Right cardiac atrium (tissue), 5 donors: ENCODE measurements at places on chromosomes 6 and 20. TPM values are rescaled to one million over a fixed set of nuclear protein-coding genes. Genes with fewer than 3 reads are reported as not detected.

Gene ULBP2
- total RNA-seq, result 1.1 TPM

Gene FHL5
- 0.45 TPM for total RNA-seq

DNA sequence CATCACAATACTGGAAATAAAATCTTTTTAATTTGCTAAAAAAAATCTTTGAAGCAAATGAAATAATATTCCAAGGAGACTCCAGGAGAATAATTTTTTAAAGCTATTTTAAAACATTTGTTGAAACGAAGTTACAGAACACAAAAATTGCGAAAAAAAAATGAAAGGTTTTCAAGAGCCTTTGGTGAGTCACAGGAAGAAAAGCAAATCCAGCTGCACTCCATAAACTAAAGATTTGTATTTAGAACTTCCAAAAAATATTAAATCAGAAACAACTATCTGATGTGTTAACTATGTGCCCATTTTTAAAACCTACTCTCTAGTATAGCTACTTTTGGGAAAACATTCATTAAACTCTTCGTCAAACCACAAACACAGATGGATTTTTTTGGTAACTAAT, 23.6 kb downstream of the PDSS2 start:
- no peak for DNase-seq

DNA sequence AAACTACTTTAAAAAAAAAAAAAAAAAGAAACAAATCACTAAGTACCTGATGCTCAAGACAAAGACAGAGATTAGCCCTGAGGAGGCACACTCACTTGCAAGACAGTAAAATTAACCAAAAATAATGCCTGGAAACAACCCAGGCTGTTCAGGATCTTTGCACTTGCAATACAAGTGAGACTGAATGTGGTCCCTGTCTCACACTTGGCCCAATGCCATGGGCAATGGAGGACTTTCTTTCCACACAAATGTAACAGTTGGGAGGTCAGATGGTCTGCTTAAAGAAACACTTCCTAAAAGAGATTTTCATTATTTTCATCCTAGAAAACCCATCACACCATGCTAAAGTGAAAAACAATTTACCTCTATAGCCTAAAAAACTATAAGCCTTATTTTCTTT, 16.2 kb downstream of the STAU1 start:
- no peak for DNase-seq

GRCh38 chr20:46720776-46721425, 11.5 kb downstream of the SLC2A10 start:
- no peak for DNase-seq

- DNase-seq, result no peak
These were observed 72.4 kb upstream of the KIF25 start for GRCh38 chr6:167925026-167925425.

Gene CABLES2
- 17.7 TPM for total RNA-seq

Gene PRSS16
- total RNA-seq, result not detected

Gene OXT
- total RNA-seq, result not detected

GRCh38 chr20:44747166-44748004, 1.7 kb downstream of the KCNK15 start:
- DNase-seq, result peak; percentile 91

- DNase-seq, result no peak
These were observed 241.8 kb downstream of the TTLL2 start for GRCh38 chr6:167566711-167567141.
